ENCODE measurements at places on chromosomes 5 and 9.

DNA sequence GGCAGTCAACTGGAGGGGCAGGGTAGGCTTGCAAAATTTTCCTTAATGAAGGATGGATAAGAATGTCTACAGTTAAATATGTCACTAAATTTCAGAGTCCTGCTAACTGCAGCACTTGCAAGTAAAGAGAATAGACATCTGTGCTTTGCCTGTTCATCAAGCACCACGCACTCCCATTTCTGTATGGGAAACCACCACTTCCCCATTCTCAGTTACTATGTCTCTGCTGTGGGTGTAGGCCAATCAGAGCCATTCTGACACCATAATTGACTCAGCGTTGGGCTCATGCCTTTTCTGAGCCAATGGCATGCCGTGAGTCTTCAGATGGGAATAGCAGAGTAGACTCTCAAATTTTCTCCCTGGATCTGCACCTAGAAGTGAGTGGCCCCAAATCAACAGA is 247.5 kb downstream of the GABRB2 start:
- DNase-seq, result no peak

DNA sequence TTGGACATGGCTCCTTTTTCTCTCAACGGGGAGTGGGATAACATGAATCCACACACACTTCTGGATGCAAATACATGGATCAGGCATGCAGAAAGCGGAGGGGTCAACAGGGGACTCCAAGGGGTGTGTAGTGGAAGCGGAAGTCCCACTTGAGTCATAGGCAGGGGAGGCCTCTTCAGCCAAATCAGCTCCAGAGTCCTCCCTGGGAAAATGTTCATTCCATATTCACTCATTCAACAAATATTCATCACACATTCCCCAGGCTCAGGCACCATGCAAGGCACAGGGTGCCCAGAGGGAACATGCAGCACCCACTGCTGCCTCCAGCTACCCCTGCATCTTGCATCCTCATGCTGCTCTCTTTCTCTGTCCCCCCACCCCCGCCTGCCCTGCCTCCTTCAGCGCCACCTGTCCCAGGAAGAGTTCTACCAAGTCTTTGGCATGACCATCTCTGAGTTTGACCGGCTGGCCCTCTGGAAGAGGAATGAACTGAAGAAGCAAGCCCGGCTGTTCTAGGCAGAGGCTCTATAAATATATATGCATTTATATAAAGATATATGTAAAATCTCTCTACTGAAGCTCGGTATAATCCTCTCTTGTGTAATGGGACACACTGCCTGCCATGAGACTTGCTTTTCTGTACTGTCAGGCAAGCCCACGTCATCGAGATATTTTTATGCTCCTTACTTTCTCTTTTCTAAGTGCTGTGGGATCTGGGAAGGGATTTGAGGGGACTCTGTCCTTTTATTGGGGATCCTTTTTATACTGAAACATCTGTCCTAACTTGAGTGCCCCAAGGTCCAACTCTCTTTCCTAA is 13.6 kb upstream of the AFAP1L1 start:
- no peak for DNase-seq

DNA sequence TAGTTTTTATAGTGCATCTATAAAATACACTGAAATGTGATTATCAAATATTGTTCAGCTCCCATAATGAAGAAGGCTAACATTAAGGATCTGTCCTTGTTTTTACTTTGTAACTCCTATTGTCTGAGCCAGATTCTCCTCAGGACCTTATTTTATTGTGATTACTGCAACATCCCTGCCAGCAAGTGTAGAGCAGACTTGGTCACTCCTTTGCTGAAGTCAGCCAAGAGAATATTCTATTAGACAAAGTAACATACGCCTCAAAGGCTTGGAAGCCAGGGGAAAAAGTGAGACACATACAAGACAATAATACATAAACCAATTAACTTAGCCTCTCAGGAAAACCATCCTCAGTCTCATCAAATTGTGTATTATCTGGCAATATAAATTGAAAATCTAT is 269.6 kb downstream of the ARL15 start:
- DNase-seq, result peak; percentile 43

- DNase-seq, result no peak
Measured at GRCh38 chr9:5876026-5876425, 14.7 kb upstream of the MLANA start.

DNA sequence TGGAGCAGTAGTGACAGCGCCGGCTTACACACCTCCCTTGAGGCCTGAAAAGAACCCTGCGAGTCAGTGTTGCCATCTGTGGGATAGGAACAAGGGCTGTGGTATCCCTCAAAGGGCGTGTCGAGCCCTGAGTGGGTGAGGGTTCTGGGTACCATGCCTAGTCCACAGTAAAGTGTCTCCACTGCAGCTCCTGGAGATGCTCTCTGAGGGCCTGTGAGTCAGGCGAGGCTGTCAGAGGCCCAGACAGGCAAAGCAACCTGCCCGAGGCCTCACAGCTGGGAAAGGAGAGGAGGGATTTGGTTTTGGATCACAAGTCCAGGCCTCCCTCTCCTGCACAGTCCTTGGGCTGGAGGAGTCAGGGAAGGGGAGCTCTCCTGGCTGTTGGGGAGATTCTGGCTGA is 6.1 kb downstream of the PRRX2 start:
- DNase-seq, result no peak

DNA sequence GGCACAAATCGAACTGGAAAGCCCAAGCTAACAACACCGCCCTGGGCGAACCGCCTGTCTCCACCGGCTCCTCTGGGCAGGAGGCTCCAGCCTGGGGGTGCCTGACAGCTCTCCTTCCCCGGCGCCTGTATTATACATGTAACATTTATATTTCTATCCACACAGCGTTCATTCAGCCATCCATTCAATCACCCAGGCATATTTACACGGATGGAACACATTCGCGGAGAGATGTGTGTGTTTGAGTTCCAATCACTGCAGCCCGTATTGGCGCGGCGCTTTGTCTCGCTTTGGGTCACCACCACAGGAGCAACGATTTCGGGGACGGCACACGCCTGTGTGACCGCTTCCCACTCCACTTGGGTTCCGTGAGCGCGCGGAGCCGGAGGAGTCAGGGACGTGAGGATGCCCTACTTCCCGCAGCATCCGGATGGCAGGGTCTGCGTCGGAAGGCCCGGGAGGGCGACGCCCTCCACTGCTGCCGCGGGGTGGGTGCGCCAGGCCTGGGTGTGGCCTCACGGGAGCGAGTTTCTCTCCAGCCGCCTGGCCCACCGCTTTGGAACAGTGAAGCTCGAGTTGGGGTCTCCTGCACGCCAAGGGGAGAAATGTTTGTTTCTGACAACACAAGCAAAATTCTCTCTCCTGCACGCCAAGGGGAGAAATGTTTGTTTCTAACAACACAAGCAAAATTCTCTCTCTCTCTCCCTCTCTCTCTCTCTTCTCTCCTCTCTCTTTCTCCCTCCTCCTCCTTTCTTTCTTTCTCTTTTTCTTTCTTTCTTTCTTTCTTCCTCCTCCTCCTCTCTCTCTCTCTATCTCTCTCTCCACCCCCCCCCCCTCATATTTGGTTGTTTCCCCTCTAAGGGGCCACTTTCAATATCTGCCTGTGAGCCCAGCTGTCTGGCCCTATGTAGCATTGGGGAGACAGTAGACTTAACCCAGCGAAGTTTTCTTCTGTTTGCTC is 1.1 kb upstream of the SV2C start:
- no peak for DNase-seq

- no peak for DNase-seq
Measured at GRCh38 chr9:27297050-27297449, at the start of gene EQTN. Gene EQTN, minus strand, starts transcription at chr9:27297150. Its CDS starts 95 bp downstream, at chr9:27297055.

GRCh38 chr9:106693558-106693957 is 169.4 kb upstream of the ZNF462 start:
- DNase-seq, result no peak

GRCh38 chr9:80678906-80679305 is 1010.4 kb downstream of the TLE1 start:
- DNase-seq, result no peak

GRCh38 chr9:99253772-99254431 is 31.8 kb downstream of the SEC61B start:
- DNase-seq, result no peak

DNA sequence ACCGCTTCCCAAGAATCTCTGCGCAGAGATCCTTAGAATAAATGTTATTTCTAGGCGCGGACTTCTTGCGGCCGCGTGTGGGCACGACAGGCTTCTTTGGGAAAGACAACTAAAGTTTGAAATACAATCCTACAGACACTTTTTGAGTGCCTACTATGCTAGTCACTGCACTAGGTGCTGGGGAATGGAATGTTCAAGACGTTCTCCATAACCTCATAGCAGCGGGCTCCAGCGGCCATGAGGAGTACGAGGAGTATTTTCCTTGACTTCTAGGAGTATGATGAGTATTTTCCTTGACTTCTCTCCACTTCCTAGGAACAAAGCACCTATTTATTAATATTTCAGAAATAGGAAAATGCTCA is 636 bp upstream of the PWWP2A start:
- DNase-seq, result no peak

- peak; percentile 49 for DNase-seq
Measured at GRCh38 chr5:140011297-140011802, 31.7 kb downstream of the NRG2 start.

DNA sequence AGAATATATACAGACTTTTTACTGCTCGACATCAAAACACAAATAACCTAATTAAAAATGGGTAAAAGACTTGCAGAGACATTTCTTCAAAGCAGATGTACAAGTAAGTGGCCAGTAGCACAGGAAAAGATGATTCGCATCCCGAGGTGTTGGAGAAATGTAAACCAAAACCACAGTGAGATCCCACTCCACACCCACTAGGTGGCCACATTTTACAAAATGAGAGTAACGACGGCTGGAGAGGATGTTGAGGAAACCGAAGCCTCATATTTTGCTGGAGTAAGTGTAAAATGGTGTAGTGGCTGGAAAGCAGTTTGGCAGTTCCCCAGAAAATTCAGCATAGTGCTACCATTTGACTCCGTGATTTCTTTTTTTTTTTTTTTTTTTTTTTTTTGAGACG is 21.3 kb upstream of the GBGT1 start:
- DNase-seq, result peak; percentile 67

GRCh38 chr9:89422151-89422975 is 75.5 kb downstream of the SEMA4D start:
- no peak for DNase-seq

GRCh38 chr9:110874963-110875674 is 163.2 kb downstream of the LPAR1 start:
- DNase-seq, result no peak

DNA sequence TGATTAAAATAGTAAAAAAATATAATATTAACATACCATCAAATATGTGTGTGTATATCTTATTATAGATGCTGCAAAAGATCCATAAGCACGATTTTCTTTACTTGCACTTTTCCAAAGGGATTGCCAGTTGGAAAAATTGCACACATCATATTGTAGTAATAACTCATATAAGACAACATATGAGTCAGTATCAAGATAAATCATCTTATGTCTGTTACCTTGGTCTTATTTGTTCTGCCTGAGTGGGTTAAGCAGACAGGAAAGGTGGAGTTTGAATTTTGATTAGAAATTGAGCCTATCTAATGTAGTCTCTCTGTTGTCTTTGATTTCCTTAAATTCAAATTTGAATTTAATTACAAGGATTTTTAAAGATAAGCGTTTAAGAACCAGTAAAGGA is 24.6 kb downstream of the LYSMD3 start:
- DNase-seq, result no peak

DNA sequence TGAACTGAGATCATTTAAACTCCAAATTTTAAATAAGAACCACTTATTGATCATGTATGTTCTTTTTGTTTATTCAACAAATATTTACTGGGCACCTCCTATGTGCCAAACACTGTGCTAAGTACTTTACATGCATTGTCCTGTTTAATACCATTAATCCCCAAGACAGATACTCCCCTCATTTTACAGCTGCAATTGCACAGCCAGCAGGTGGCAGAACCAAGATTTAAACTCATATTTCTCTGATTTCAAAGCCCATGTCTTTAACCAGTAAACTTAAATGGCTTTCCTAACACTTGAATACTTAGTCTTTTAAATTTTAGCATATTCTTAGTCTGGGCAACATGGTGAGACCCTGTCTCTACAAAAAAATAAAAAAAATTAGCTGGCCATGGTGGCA is 43.4 kb upstream of the KIAA1958 start:
- DNase-seq, result peak; percentile 22

DNA sequence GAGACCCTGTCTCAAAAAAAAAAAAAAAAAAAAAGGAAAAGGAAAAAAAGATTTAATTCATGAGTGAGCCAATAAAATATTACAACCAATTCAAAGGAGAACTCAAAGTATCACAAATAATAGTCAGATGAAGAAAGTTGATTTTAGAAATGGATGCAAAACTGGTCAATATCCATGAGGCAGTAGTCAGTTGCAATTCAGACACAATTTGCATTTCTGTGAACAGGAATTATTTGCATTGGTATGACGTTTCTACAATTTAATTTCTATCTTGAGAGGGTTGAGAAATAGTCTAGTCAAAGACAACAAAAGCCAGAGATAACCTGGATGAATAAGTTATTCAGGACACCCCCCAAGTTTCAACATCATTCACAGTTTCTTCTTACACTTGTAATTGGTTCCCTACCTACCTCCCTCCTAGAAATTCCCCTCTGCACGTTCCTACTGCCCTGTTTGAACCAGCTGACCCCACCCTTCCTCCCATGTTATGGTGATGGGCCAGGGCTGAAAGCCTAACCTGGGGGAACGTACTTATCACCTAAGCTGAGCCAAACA is 28.6 kb upstream of the CDKN2AIPNL start:
- DNase-seq, result no peak

DNA sequence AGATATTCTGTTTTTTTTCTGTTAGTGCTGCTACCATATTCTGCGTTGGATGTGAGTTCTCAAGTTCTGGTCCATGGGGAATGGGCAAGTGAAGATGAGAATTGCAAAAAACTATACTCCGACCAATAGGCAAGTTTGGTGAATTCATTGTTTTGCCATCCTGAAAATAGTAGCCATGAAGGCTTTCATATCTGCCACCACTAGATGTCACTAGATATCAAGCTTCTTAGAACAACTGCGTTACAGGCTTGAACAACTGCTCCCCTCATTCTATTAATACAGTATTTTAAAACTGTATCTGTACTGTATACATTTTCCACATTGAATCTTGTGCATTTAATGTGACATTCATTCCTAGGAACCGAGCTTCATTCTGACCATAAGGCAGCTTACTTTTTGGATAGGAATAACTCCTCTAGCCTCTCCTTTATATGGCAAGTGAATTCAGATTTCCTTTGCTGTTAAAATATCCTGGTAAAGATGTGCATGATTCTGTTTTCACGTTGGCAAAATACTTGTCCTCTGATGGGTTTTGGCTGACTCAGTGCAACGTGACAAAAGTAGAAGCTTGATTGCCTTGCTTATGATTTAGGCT is 163.6 kb downstream of the SREK1 start:
- DNase-seq, result peak; percentile 76

DNA sequence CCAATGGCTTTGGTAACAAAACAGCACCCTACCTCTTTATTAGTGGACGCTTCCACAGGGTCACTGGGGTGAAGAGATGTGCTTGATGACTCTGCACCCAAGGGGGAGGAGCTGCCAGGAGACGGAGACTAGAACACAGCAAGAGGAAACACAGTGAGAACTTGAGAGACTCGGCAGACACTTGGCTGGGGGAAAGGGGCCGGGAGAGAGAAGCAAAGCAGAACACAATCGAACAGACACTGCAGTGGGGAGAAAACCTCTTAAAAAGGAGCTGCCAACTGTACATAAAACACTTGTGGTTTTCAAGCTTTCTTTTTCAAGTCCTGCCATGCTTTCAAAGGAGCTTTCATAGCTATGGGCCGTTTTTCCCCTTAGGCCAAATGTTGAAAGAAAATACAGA is 151.0 kb downstream of the ENTREP1 start:
- DNase-seq, result no peak

- DNase-seq, result peak; percentile 53
Measured at GRCh38 chr5:36079200-36079781, 12.6 kb upstream of the UGT3A2 start.

Data from G401 (cell line).